ENCODE measurements at places on chromosomes 12 and 14.

DNA sequence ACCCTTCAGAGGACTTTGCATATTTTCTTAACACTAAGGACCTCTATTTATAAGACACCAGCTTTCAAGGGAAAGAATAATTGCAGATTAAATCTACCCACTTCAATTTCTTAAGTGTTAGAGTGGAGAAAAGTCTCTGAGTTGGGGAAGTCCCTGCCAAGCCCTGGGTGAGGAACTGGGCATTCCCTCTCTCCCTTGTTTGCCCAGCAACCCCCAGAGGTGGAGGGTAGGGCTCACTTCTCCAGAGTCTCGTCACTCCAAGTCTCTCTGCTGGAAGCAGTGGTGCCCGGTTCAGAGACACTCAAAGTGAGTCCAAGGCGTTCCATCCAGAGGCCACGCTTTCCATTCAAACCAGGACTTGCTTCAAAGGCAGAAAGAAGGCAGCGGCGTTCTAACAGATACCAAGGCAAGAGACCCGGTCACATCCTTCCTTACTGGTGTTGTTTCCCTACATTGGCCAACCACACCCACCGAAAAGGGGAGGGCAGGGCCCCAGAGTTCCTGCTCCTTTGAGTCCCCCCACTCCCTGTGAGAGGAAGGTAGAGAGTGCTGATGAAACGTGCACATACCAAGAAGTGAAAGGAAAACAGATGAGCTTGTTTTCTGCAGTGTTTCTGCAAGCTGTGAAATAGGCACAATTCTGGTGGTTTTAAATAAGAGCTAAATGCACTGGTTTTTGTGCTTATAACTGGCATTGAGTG, 6.1 kb upstream of the BDKRB2 start:
- DNase-seq = no peak

GRCh38 chr12:27332714-27333402, at the start of gene BMAL2:
Gene BMAL2, plus strand, starts transcription at chr12:27332836. Its CDS starts 237 bp downstream, at chr12:27333073.
- no peak for DNase-seq

DNA sequence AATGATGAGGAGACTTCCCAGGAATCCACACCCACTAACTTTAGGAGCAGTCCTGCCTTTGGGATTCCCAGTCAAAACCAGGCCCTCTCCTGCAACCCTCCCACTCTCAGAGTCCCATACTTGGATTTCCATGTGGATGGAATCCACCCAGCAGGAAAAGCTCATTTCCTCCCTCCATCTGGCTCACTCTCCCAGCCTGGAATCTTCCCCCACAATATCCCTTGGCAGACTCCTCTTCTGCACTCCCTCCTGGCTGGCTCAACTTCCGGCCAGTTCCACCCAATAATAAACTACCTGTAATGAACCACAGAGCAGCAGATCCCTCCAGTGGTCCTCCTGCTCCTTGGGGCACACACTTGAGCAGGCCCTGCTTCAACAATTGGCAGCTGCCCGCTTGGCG, 102.8 kb upstream of the EGLN3 start:
- DNase-seq = no peak

- DNase-seq = no peak
Observed at GRCh38 chr12:113051759-113052158, 4.8 kb upstream of the DTX1 start.

DNA sequence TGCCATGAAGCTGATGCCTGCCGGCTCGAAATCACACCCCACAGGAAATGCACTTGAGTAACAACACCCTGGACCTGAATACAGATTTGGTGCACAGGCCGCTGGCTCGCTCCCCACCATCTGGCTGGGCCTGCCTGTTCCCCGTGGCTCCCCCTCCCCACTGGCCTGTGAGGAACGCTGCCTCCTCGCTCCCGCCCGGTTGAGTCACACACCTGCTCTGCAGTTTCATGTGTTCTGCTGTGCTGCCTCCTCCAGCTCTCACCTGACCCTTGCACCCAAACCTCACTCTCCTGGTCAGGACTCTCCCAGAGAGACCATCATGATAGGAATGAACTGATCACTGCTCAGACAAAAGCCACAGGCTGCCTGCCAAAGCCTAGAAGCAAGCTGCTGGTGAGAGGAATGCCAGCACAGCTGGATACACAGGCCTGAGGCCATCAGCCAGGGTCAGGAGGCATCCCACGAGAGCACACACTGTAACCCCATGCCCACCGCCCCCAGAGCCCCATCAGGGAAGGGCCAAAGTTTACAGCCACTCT, 3.8 kb upstream of the SIVA1 start:
- DNase-seq = no peak

DNA sequence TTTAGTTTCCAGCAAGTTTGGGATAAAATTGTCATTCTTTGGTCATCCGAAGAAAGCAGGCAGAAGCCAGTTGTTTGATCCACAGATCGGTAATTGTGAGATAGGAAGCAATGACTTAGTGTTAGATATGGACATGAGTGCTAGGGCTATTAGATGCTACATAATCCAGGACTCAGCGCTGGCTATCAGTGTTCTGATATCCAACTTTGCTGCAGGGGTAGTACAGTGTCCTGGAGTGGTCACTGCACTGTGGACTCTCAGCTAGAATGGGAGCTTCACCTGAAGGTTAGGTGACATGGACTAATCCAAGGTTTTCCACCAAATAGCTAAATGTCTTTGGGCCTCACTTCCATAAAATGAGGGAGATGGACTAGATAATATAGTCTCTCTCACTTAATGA, 39.9 kb downstream of the STK38L start:
- DNase-seq = no peak

Measured in MV-4-11 (cell line).